ENCODE measurements at places on chromosomes 7 and 10.
A peak's percentile ranks its signal among the peaks of the same experiment; 100 is the strongest.

DNA sequence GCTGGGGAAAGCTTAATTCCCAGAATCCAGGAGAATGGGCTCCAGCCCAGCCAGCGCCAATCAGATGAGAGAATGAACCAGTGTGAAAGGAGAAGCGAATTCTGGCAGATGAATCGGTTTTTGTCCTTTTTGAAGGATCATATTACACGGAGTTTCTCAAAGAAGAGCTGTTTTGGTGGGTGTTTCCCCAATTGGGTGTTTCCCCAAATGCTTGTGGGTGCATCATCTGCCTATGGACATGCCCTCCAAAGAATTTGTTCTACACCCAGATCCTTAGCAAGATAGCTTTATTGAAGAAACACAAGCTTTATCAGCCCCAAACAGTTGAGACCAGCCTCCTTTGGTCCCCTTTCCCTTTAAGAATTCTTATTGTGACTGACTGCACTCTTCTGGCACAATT is 186.5 kb upstream of the GPR26 start:
- DNase-seq, result no peak

DNA sequence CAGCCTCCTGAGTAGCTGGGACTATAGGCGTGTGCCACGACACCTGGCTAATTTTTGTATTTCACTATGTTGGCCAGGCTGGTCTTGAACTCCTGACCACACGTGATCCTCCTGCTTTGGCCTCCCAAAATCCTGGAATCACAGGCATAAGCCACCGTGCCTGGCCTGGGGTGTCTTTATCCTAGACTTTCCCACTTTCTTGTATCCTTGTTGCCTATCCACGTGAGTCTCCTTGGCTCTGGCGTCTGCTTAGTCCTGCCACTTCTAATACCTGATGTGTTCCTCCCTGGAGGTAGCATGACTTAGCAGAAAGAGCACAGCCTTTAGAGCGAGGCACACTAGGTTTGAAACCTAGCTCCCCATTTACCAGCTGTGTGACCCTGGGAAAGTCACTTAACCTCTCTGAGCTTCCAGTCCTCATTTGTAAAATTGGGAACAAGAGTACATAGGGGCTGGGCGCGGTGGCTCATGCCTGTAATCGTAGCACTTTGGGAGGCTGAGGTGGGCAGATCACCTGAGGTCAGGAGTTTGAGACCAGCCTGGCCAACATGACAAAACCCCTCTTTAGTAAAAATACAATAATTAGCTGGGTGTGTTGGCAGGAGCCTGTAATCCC is 344.6 kb downstream of the TYW1 start:
- DNase-seq, result no peak

DNA sequence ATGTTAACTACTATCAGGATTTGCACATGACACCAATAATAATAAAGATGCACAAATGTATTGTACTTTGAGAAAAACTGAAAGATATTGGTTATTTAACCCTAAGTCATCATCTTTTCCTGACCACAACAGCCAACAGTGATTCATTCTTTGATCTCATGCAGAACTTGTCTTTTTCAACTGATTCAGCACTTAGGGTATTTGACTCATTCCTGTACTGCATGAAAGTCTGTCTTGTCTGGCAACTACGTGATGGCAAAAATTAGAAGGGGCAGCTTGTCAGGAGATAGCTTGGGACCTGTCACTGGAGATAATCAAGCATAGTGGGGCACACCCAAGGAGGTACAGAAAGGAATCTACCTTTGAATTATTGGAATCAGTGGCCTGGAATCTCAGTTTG is 77.8 kb upstream of the LRRC17 start:
- peak; percentile 85 for DNase-seq

- no peak for DNase-seq
Observed at GRCh38 chr7:45078125-45078681, 10.6 kb downstream of the NACAD start.

DNA sequence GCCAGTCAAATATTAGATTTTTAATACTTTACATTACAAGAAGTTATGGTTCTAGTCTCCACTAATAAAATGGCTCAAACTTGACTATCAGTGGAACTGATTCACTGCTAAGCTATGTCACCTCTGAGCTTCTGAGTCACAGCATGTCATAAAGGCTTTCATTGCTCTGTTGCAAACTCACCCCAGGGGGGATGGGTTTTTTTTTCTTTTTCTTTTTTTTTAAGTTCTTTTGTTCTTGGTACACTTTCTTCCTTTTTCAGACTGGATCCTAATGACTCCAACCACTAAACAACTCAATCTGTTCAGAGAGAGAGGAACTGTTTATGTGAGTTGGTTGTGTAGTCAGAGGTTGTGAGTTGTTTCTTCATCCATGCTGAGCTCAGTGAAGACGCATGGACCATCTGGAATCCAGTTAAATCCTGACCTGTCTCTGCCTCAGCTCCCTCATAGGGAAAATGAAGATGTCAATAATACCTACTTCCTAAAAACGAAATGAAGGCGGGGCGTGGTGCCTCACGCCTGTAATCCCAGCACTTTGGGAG is 11.0 kb downstream of the MYOF start:
- peak; percentile 81 for DNase-seq

DNA sequence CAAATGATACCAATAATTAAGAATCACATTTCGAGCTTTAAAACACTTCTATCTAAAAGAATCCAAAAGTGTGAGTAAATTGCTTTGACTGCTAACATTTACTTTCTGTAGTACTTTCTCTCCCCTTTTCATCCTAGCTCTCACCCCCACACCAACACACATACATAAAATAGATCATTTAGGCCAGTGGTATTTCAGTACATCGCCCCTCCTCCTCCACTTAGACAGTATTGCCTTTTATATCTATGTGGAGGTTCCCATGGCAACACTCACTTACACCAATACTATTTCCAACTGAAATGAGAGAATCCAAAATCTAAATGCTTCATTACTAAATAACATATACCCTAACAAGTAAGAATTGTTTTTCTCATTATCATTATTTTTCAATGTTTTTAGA is 58.9 kb downstream of the HIBADH start:
- DNase-seq, result no peak

DNA sequence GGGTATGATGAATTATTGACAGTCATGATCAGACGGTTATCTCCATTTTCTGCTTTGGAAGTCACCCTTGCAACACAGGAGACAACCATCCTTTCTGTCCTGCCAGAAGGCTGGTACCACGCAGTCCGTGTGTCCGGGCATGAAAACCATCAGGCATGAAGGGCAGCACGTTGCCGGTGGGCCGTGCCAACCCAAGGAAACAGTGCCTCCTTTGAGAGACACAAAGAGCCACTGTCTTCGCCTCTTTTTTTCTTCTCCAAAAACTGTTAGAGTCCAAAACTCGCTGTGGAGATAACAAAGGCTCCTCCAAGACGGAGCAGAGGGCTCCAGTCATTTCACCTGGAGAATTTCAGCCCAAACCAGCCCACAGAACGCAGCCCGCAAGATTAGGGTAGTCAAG is 60.4 kb upstream of the ARHGAP21 start:
- no peak for DNase-seq

- DNase-seq, result no peak
Observed at GRCh38 chr10:46232084-46232483, 54.7 kb upstream of the ANTXRL start.

DNA sequence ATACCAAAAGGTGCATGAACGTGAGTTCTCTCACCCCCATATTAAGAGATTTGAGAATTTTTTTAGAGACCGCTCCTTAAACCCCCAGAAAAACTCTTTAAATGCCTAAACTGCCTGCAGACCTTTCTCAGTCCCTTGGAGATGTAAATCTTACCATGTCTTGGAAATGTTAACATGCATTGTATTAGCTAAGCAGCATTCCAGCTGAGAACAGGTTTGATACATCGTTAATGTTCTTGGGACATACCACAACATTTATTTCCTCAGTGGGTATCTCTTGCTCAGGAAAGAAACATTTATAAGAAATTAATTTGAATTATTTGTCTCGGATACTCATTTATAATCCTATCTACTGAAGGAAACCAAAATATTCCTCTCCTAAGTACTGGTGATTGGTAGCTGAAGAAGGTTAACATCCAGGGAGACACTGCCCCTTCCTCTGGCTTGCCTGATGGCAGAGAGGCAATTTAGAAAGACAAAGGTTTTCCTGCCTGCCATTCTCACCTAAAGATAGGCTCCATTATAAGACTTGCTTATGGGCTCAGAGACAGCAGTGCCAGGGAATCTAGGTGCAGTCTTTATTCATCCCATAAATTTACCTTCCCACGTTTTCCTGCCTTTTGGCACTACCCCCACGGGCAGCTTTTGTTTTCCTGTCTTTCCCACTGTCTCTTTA is 141.2 kb downstream of the COBL start:
- DNase-seq, result no peak

GRCh38 chr7:132580717-132581285 is 4.5 kb upstream of the PLXNA4 start:
- peak; percentile 21 for DNase-seq

GRCh38 chr10:74121368-74121767 is 29.3 kb downstream of the AP3M1 start:
- peak; percentile 5 for DNase-seq

GRCh38 chr7:24767878-24768569 is 10.8 kb upstream of the GSDME start:
- no peak for DNase-seq

DNA sequence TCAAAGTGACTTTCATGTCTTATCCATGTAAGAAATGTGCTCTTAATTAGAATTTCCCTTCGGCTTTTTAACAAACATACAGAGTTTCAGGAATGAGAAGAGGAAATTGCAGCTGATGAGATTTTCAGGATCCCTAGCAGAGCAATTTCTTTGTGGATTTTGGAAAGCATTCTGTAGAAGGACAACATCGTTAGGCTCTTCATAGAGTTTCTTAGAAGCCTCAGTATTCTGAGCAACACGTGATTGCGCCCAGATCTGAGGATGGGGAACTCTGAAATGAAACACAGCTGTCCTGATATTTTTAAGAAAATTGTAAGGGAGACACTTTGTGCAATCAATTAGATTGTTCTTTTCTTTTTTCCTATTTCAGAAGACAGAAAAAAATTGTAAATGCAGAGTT is 85.8 kb downstream of the LHFPL3 start:
- DNase-seq, result no peak

DNA sequence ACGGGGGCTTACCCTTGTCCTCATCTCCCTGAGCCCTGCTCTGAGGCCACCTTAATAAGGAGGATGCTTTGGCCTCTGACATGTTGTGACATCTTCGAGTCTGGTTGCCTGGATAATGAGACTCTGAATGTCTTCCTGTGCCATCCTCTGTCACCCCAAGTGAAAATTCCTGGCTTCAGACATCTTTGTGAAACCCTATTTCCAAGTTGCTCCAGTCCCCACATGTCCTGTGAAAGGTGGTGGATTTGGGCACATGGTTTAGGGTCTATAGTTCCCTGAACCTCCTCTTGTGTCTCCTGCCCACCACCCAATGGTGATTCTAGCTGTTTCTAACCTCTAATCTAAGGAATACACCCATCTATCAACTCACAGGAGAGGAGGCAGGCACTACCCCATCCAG is 223.1 kb upstream of the GLI3 start:
- no peak for DNase-seq

GRCh38 chr7:29087840-29088170 is 58.5 kb downstream of the CPVL start:
- DNase-seq, result no peak

DNA sequence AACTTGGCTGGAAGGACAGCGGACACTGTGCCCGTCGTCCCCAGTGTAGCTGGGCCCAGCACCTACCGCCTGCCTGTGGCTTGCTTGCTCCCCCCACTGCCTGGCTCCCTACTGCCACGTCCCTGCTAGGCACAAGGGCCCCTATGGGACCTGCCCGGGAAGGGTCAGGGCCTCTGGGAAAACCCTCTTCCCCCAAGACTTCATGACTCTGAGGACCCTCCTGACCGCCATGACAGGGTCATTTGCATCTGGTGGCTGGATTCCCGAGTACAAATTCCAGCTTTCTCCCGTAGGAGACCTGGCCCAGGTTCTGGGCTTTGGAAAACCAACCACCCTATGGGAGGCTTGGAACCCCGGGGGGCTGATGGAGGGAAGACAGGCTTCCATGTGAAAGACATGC is 1.4 kb upstream of the MMD2 start:
- DNase-seq, result no peak

GRCh38 chr7:112752576-112752975 is 37.6 kb downstream of the TMEM168 start:
- peak; percentile 96 for DNase-seq

DNA sequence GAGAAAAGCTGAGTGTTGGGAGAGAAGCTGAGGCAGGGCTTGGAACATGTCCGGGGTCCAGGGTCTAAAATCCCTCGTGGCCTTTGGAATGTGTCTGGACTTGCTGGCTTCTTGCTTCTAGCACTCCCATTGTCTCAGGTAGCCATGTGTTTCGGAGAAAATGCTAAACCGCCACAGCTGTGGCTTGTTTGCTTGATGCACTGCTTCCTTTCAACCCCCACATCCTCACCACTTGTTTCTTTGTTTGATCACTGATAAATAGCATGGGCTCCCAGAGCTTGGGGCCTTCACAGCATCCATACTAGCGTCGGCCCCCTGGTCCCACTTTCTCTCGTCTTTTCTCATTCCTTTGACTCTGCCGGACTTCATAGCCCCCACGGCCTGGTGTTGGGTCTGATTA is 102.7 kb downstream of the ANKRD26 start:
- no peak for DNase-seq

DNA sequence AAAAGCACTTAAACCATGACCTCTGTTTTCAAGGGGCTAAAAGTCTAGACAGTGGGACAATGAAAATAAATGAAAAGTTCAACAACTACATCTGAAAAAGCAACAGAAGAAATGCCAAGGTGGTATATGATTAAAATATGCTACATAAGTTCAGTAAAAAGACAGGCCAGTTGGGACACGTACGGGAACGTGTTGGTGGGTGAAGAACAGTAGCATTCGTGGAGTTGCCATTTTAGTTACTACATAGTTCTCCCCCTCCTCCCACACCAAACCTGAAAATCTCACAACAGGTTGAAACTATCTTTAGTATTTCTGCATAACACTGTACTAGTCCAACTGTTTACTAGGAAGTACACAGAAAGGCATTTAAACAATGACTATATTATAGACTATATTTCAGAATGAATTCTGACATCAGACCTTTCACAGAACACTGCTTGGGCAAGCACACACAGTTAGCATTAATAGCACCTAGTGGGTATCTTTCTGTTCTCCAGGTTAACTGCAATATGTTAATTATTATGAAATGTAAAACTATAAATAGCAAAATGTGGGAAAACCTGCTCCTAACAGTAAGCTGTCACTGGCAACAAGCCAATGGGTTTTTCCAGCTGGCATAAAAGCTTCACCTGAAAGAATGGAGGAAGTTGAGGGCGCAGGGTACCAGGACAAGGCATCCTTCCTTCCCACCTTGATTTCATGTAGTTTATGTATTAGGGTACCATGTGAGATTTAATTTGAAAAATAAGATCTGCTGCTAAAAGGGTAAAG is 135.0 kb downstream of the STRA8 start:
- DNase-seq, result no peak

- DNase-seq, result no peak
Observed at GRCh38 chr7:156034397-156034796, 222.1 kb upstream of the SHH start.

GRCh38 chr7:24965831-24966708 is 13.9 kb downstream of the OSBPL3 start:
- DNase-seq, result peak; percentile 61

- peak; percentile 79 for DNase-seq
Observed at GRCh38 chr7:26329520-26330255, 38.0 kb downstream of the SNX10 start.
